ENCODE measurements at places on chromosomes 3 and 15. TPM values are rescaled to one million over a fixed set of nuclear protein-coding genes. Genes with fewer than 3 reads are reported as not detected.

SAMD7 gene
- polyA plus RNA-seq: 0.17 TPM

BHLHE40 gene
- 2.2 TPM for polyA plus RNA-seq

DNA sequence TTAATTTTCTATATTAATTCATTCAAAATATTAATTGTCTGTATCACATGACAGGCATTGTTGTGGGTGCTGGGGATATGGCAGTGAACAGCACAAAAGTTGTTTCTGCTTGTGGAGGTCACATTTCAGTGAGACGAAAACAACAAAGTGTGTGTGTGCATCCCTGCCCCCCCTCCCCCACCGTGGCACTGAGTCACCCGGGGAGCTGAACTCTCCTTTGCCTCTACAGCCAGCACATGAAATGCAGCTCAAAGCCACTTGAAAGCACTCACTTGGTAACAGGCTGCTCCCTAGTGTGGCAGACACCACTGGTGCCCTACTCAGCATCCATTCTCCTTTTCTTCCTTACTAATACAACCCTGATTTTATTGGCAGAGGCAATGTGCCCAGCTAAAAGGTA is 16.9 kb upstream of the SCAMP5 start:
- H3K27ac ChIP-seq: no peak overlapping the region
- peaks cover 34% of the 10 kb centered on the region for H3K27me3 ChIP-seq
- no peaks in the 10 kb centered on the region for H3K4me1 ChIP-seq
- H3K36me3 ChIP-seq: no peaks in the 10 kb centered on the region
- DNase-seq: no peak

DNA sequence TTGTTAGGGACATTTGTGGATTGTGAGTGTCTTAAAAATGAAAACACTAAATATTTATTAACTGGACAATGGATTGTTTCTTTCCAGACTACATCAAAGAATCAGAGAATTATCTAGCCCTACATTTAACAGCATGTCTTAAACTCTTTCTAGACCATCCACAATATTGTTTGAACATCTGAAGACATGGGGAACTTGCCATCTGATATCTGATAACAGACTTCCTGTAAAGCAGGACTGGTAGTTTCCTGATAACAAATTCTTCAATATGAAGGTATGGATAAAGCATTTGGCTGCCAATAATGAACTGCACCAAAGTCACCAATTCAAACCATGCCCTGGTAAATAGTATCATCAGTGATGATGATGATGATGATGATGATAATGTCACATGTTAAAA is 26.2 kb upstream of the HACD2 start:
- H3K4me3 ChIP-seq: no peak overlapping the region
- H3K36me3 ChIP-seq: no peaks in the 10 kb centered on the region
- H3K27me3 ChIP-seq: no peaks in the 10 kb centered on the region

DNA sequence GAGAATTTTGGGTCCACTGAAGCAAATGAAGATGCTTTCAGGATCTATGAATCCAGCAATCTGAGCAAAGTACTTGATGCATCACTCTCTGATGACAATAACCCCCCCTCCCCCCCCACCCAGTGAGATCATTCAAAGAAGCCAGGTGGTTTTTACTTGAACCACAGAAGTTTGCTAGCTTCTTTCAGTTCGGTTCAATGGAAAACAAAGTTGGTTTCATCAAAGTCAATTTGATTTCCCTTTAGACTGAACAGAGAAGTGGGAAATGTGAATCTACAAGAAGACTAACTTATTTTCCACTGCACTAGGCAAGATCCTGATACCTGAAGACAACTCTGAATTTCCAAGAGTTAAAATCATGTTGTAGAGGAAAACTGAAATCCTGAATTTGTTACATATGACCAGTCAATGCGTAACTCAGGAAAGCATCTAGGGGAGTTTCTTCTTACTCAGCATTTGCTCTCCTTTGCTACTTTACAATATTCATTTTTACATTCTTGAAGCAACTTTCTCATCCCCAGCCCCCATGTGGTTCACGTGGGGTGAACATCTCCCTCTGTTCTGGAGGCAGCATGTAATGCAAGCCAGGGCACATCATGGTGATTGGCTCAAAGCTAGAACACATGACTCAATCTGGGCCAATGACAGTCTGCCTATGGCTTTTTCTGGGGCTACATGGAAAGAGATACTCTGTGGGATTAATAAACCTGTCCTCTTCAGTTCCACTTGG is 572.6 kb downstream of the FOXP1 start:
- no peaks in the 10 kb centered on the region for H3K27me3 ChIP-seq
- H3K27ac ChIP-seq: peak overlapping the region; percentile 98
- peaks cover 7% of the 10 kb centered on the region for H3K36me3 ChIP-seq
- H3K4me1 ChIP-seq: peaks cover 71% of the 10 kb centered on the region
- H3K4me3 ChIP-seq: peak overlapping the region; percentile 84
- DNase-seq: peak; percentile 70

DNA sequence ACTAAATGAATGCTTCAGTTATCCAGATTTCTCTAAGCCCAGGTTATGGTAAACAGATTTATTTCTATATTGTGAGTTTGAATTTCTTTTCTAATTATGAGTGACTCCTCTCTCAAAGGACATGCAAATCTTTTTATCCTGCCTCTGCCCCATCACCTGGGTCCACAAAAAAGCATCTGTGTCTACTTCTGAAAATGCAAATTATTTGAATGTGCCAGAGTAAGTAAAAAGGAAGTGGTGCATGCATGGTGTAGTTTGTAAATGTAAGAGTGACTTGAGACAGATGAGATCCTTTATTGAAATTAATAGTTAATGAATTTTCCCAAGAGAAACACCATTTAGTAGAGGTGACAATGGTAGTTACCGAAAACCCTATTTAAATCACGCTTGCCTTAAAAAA is 26.9 kb downstream of the MCTP2 start:
- peaks cover 79% of the 10 kb centered on the region for H3K4me1 ChIP-seq
- peak overlapping the region; percentile 44 for H3K4me3 ChIP-seq
- H3K36me3 ChIP-seq: no peaks in the 10 kb centered on the region
- H3K27me3 ChIP-seq: no peaks in the 10 kb centered on the region
- peak overlapping the region; percentile 96 for H3K27ac ChIP-seq

- no peak for DNase-seq
- no peaks in the 10 kb centered on the region for H3K27me3 ChIP-seq
- no peak overlapping the region for H3K27ac ChIP-seq
- H3K4me1 ChIP-seq: no peaks in the 10 kb centered on the region
- no peaks in the 10 kb centered on the region for H3K36me3 ChIP-seq
- H3K4me3 ChIP-seq: no peak overlapping the region
Observed at GRCh38 chr3:123336441-123336851, 112.4 kb downstream of the ADCY5 start.

DNA sequence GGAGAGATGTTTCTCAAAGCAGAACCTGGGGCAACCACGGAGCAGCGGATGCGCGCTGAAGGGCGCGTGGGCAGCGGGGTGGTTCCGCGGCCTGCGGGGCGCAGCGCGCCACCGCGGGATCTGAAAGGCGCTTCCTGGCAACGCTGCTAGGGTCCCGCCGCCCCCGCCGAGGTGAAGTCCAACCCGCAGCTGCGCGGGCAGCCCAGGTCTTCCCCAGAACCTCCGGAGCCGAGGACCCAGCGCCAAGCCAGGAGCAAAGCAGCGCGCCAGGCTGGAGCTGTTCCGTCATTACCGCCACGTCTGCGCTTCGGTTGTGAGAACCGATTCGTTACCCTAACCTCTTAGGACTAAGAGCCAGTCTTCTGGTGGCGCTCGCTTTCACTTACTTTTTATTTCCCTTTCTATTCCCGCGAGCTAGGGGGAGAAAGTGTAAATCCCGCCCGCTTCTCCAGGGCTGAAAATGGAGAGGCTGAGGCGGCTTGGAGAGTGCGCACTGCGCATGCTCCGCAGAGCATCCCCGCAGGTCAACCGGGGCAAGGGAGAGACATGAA is 3.2 kb upstream of the GABRG3 start:
- no peak overlapping the region for H3K4me3 ChIP-seq
- peaks cover 37% of the 10 kb centered on the region for H3K27me3 ChIP-seq
- H3K4me1 ChIP-seq: peaks cover 5% of the 10 kb centered on the region
- no peak overlapping the region for H3K27ac ChIP-seq
